ENCODE measurements at places on chromosomes 5 and 9.

DNA sequence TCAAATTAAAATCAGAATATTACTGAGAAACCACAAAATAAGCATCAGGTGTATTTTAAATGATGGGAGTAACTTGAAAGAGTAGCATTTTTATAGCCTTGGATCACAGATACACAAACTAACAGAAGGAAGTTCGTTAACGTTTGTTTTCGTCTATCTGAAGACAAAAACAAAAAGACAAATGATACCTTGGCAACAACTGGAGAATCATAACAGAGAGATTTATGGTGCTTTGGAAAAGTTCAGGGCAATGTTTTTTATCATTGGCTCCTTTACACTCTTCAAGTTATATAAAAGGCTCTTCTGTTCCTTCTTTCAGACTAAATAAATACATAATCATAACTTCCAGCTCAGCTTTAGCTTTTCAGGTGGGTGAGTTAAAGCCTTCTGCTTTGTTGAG, 128.1 kb upstream of the VLDLR start:
- no peak for DNase-seq

GRCh38 chr5:134226441-134227192, 744 bp upstream of the PPP2CA start:
- no peak for DNase-seq

GRCh38 chr9:121748074-121748473, 96.6 kb downstream of the DAB2IP start:
- no peak for DNase-seq

GRCh38 chr9:128838338-128838737, 8.7 kb upstream of the SPOUT1 start:
- DNase-seq: no peak

- DNase-seq: no peak
Observed at GRCh38 chr5:80192507-80193241, 63.2 kb downstream of the SERINC5 start.

DNA sequence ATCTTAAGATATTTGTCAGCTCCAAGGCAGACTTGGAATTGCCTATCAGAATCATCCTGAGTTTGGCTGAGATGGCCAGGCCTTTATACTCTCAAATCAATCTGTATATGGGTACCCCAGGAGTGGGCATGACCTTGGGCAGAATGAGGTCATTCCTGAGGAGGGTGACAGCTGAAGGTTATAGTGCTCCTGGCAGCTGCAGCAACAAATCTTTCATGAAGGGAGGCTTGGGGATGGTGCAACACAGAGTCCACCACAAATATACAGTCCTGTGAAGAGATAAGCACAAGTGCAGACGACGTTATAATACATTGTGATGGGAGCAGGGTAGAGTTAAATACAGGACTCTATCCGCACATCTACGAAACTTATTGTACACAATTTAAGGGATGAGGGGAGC, 21.1 kb upstream of the TRIO start:
- no peak for DNase-seq

DNA sequence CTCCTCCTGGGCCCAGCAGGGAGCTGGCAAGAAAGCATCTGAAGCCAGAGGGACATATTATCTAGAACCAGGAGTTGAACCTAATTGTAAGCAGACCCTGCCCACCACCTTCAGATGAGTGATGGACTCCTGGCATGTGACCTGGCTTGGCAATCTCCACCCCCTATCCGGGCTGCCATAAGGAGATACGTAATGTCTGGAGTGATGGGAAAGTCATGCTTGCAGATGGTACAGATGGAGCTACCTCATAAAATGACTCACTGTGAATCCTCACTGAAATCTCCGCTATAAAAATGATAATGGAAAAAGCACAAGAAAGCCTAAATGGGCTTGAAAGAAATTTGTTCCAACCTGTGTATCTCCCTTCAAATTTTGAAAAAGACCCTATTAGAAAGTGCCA, 157.5 kb downstream of the DMRT2 start:
- no peak for DNase-seq

- no peak for DNase-seq
Observed at GRCh38 chr9:96618209-96619123, 1.2 kb downstream of the CDC14B start.

DNA sequence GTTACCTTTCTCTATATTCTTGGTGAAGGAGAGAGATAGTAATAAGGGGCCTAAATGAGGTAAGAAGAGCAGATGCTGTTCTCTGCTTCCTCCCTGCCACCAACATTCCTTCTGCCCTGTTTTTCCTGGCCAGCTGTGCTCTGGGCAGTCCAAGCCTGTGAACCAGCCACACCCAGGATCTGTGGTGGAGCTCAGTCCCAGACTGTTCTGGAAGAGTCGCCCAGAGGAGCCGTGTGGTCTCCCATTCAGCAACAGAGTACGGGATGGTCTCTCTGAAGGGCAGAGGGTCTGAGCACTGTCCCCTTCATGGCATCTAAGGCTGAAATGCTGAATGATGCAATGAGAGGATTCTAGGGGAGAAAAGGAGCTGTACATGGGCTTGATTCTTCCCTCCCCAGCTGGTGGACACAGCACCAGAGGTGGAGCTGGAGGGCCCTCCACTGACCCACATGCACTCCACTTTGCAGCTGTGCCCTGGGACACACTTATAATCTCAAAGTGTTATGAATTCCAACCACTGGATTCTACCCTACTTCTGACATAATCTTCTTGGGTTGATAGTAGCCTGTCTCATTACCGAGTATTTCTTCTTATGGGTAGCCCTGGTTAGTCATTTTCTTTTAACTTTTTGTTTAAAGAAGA, 70.8 kb upstream of the RPS23 start:
- no peak for DNase-seq

GRCh38 chr5:168916852-168917251, 337.7 kb upstream of the PANK3 start:
- DNase-seq: no peak

GRCh38 chr5:3429962-3430361, 165.7 kb upstream of the IRX1 start:
- no peak for DNase-seq

GRCh38 chr5:99398976-99399375, 470.2 kb upstream of the CHD1 start:
- DNase-seq: no peak

- DNase-seq: no peak
Observed at GRCh38 chr9:84230355-84231145, 110.0 kb downstream of the SLC28A3 start.

DNA sequence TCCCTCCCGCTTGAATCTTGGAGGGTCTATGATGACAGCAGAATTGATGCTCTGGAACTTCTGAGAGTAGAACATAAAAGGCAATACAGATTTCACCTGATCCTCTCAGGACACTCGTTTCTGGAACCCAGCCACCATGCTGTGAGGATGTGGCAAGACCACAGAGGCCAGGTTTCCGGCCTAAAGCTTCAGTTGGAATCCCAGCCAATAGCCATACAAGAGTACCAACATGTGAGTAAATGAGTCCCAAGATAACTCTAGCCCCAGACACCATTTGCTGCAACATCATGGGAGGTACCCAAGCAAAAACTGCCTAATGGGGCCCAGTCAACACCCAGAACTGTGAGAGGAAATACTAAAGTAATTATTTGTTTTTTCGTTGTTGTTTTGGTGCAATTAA, 65.7 kb upstream of the MARCHF11 start:
- DNase-seq: no peak

DNA sequence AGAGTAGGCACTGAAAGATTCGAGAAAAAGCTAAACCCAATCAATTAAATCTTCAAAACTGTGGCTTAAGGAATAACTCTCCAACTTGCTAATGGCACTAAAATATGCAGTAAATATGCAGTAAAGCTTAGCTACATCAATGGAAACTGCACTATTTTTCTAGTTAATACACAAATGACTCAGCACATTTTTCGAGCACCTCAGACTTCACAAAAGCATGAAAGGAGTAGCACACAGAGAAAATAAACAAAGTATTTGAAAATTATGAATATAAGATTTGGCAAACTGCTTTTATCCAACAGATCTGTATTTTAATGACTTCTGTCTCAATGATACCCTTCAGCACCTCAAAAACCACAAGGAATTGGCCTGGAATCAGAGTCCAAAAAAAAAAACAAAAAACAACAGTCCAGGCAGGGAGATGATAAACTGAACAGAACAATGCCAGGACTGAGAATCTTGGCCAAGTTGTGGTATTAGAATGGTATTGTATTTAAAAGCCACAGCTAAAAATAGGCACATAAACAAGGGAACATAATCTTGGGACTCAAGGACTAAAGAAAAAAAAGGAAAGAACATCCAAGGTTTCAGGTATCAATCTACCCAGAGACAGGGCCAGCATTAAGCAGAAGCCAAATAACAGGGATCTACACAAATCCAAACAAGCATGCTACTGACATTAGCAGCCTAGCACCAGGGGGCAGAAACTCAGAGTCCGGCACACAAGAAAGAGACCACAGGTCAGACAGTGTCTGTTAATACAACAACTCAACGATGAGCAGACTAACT, 21.4 kb downstream of the TMEM245 start:
- DNase-seq: no peak

DNA sequence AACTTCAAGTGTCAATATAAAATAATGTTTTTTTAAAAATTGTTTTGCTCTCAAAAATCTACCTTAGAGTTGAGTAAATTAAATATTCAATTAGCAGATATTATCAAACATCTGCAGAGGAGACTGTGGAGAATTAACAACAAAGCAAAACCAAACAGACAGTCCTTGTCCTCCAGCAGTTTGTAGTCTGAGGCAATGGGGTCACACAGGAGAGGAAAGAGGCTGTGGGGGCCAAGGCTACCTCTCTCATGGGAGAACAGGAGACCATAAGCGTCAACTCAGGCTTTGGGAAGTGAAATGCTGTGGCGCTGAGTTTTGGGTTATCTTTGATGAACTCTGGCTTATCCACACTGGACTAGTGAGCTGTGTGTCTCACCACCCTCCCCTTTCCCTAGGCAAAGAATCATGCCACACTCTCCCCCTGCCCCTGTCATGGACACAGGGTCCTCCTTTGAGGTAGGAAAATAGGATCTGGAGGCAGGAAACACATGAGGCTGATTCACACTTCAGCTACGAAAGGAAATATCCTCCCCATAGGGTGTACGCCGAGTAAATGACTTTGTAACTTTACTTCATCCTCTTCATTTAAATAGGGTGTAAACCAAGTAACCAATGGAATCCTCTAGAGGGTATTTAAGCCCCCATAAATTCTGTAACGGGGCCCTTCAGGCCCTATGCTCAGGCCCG, 152.7 kb downstream of the FSTL4 start:
- no peak for DNase-seq

GRCh38 chr5:138762110-138762509, 8.9 kb downstream of the CTNNA1 start:
- no peak for DNase-seq

GRCh38 chr5:14223372-14223771, 80.2 kb downstream of the TRIO start:
- no peak for DNase-seq

DNA sequence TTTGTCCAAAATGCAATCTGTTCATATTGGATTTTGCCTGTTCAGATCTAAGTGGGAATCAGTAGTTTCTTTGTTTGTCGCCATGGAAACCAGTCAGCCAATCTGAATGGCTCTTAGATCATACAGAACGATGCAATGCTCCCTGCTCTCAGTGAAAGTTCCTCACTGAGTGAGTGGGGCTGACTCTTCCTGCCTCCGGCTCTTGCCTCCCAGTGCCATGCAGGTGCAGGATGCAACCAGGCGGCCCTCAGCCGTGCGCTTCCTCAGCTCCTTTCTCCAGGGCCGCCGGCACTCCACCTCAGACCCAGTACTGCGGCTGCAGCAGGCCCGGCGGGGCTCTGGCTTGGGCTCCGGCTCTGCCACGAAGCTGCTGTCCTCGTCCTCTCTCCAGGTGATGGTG, at the start of gene PTPDC1:
TSS of gene PTPDC1 (plus strand) at position 151 of the 400 bp plus-strand sequence. CDS start at position 218, 67 bp downstream.
- DNase-seq: no peak

DNA sequence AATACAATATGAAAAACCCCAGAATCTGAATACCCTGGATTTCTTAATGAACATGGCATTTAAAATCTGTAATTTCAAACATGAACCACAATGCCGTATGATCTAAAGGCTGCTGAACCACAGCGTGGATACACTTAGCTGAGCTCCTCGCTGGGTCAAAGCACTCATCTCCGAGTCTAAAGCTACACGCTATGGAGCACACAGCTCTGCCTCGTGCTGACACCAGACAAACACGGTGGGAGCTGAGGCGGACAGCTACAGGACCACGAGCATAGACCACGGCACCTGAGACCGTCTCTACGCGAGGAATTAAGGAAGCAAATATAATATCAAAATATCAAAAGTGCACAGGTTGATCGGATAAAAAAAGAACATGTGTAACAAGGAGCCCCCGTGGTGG, 42.8 kb upstream of the IPPK start:
- no peak for DNase-seq

- no peak for DNase-seq
Observed at GRCh38 chr5:109345699-109346098, 64.1 kb downstream of the PJA2 start.

DNA sequence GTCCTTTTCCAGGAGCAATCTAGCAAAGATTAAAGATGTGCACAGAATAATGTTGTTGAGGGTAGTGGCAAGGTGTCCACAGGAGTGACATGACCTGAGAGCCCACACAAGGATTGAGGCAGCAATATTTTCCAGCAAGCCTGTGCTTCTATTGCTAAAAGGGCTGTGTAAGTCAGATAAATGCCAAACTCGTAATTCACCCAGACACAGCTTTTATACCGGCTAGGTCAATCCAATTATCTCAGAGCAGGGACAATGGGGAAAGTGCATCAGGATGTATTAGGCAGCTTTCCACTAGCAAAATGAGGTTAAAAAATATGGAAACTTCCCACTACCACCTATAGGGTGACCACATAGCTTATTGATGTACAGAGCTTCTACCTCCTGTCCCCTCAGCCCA, 34.8 kb upstream of the RAB3C start:
- DNase-seq: no peak

GRCh38 chr5:24899180-24899579, 254.4 kb upstream of the CDH10 start:
- no peak for DNase-seq

Data from stimulated activated CD4-positive, alpha-beta T cell treated with anti-CD3 and anti-CD28 coated beads, Interleukin-1b, Interleukin-23, amount 100 ng/mL, for 1 hour (primary cell).